ENCODE measurements at places on chromosomes 7 and 10. TPM values are rescaled to one million over a fixed set of nuclear protein-coding genes. Genes with fewer than 3 reads are reported as not detected.
A peak's percentile ranks its signal among the peaks of the same experiment; 100 is the strongest.

Gene MRM2
- total RNA-seq, result 21.0 TPM

Gene MNX1
- total RNA-seq, result 10.9 TPM

Gene PRR15
- 2.1 TPM for total RNA-seq

Gene XPNPEP1
- total RNA-seq, result 90.7 TPM

Gene UPK3B
- total RNA-seq, result not detected

Gene PPP1R17
- total RNA-seq, result 8.5 TPM

Gene ASIC3
- 4.9 TPM for total RNA-seq

Gene NUTM2B
- 2.1 TPM for total RNA-seq

Gene LRGUK
- total RNA-seq, result 1.7 TPM

Gene LRIT1
- 0.18 TPM for total RNA-seq

Gene CPN1
- total RNA-seq, result not detected

DNA sequence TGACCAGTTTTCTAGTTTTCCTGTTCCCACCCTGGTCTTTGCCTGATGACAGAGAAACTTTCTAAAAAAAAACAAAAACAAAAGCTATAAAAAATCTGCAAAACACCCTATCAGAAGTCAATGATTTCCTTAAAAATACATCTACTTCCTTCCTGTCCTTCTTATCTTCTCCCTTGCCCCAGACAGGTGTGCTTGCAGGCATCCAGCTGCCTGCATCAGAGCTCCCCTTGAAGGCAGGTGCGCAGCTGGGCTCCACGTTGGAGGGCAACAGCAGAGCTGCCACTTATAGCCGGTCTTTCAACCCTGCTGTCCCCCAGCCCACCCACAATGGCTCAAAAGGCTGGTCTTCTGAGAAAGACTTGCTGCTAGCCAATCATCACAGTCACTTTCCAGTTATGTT, 29.8 kb downstream of the UBE2D4 start:
- ATAC-seq, result no peak

DNA sequence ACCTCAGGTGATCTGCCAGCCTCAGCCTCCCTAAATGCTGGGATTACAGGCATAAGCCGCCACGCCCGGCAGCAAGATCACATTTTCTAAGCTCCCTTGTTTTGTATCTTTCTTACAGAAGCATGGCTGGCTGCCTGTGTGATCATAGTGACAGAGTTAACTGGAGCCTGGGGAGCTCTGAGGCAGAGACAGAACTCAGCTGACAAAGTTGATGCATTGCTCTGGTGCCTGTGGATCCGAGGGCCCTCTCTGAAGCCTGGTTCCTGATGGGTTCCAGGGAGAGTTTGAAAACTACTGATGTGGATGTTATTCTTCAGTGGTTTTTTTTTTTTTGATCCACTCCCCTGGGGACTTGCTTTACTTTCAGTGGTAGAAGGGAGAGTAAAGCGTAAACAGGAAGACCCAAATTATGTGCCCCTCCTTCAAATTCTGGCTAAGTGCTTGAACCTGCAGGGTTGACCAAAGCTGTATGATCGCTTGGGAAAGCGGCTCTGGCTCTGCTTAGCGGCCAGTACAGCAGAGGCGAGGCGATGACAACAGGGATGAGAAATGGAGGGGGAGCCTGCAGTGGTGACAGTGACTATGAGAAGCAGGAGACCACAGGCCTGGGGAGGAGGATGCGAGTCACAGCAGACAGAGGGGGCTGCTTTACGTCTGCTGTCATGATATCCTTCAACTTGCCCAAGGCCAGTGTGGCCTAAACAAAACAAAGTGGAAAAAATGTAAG, 6.8 kb upstream of the EFCAB10 start:
- ATAC-seq, result peak; percentile 76

GRCh38 chr10:18306031-18306430, 165.8 kb downstream of the CACNB2 start:
- no peak for ATAC-seq

DNA sequence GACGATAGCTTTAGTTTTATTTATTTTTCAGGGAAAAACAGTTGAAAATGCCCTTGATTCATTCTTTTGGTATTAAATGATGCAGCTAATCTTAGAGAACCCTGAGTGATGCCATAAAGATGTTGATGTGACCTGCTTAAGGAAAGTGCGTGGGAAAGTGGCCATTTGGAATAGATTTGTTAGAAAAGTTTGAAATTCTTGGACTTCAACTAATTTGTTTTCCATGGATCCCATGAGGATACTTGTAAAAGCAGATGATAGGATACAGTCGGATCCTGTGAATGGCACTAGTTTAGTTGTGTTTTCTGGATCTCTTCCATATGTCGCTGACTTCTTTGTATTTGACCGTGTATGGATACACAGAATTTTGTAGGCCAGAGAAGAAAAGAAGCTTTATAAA, 69.0 kb downstream of the SEPTIN7 start:
- no peak for ATAC-seq

DNA sequence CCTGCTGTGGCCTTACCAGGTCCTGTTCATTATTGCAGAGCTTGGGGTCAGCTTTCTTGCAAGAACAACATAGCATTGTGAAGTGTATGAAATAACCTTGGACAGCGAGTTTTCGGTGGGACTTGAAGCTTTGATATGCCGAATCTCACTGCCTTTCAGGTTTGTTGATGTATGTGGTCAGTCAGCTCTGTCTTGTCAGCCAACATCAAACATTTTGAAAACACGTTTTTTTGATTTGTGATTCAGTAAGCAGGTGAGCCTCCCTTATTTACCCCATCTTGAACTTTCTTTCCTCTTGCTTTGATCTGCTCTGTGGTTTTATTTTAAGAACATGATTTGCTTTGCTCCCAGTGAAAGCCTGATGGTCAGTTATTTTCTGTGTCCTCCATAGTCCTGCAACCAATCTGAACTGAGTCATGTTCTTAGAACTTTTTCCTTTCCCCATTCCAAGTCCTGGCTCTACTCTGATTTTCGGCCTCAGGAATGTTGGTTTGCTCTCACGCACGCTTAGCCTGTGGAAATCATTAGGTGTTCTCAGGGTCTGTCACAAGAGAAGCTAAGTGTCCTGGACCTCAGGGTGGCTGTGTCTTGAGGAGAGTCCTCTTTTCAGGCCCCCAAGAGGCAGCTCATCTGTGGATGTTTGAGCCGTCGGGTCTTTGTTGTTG, 8.7 kb downstream of the WBP1L start:
- ATAC-seq, result no peak

DNA sequence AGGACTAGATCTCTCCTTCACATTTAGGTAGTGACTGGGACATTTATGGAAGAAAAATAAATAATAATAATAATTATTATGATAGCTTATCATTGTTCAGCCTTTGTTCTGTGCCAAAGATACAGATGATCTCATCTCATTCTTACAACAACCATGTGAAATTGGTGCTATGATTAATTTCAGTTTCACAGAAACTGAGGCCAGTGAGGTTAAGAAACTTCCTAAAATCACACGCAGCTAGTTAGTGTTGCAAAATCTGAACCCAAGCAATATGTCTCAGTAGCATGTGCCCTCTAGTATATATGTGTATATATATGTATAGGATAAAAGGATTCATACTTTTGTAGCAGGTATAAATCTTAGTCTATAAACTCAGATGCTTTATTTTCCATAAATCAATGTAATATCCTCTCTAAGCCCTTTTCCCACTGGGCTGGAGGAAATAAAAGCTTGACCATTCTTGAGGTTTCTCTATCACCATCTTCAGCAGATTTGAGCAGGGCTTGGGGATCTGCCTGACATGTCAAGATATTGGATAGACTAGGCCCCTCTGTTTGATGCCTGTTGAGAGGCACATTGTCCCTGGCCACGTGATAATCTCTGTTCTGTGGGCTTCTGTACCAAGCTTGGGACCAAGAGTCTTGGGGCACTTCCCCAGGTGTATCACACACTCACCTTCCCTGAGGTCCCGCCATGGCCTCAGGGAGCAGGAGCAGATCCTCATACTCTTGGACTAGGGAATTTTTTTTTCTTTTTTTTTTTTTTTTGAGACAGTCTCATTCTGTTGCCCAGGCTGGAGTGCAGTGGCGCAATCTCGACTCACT, 172.6 kb upstream of the NRP1 start:
- ATAC-seq, result no peak

DNA sequence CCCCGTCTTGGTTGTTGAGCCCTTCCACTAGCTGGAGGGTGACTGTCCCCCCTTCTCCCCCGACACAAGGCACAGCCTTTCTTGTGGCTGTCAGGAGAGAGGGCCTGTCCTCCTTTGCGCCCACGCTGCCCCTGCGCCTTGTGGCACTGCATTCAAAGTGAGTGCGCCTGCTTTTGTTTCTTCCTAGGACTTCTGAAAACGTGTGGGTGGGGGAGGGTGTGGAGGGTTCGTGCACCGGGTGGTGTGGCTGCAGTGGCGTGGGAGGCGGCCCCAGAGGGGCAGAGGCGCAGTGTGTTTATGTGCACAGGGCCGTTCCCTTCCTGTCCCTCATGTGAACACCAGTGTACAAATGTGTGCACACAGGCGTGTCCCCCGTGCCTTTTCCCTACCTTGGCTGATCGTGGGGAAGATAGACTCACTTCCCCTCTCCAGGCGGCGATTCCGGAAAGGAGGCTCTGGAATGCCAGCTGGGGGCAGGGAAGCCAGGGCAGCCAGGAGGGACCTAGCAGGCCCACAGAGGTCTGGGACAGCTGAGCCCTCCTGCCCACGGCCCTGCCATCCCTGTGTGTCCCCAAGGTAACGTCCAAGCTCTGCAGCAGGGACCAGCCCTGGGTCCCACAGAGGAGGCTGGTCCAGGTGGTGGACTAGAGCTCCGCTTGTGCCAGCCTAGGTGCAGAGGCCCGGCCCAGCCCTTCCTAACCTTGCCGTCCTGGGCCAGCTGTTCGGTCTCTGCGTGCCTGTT, 88.8 kb downstream of the LHPP start:
- no peak for ATAC-seq

- ATAC-seq, result no peak
Measured at GRCh38 chr7:158631574-158632195, 44.1 kb upstream of the PTPRN2 start.

GRCh38 chr10:99394256-99394655, 36.2 kb downstream of the GOT1 start:
- ATAC-seq, result no peak

DNA sequence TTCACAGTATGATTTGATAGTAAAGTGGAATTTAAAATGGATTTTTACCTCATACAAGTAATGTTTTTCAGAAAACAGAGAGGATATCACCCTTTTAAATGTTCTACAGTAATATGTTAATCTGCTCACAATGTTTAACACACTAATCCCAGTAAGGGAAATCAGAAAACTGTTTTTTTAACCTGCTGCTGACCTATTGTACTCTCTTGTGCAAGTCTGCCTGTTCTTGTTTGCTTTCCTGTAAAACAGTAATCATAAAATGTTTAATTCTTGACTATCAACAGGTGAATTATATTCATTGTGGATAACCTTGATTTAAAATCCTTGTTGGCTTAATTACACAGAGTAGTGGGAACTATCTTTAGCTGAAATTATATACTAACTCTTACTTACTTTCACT, 126.4 kb downstream of the GNAT3 start:
- no peak for ATAC-seq

- no peak for ATAC-seq
Measured at GRCh38 chr7:107315716-107316220, 147.0 kb downstream of the HBP1 start.

- ATAC-seq, result no peak
Measured at GRCh38 chr10:12712293-12712983, 289.1 kb downstream of the CCDC3 start.

- peak; percentile 81 for ATAC-seq
Measured at GRCh38 chr10:77877441-77878344, 48.9 kb downstream of the DLG5 start.

GRCh38 chr7:47383696-47384445, 198.0 kb downstream of the TNS3 start:
- no peak for ATAC-seq

GRCh38 chr10:5511231-5511884, 12.0 kb upstream of the CALML5 start:
- no peak for ATAC-seq

- no peak for ATAC-seq
Measured at GRCh38 chr7:13682626-13683025, 306.8 kb downstream of the ETV1 start.

- no peak for ATAC-seq
Measured at GRCh38 chr7:84801396-84801795, 385.5 kb downstream of the SEMA3D start.

- ATAC-seq, result no peak
Measured at GRCh38 chr10:122316224-122316884, 45.3 kb downstream of the BTBD16 start.

DNA sequence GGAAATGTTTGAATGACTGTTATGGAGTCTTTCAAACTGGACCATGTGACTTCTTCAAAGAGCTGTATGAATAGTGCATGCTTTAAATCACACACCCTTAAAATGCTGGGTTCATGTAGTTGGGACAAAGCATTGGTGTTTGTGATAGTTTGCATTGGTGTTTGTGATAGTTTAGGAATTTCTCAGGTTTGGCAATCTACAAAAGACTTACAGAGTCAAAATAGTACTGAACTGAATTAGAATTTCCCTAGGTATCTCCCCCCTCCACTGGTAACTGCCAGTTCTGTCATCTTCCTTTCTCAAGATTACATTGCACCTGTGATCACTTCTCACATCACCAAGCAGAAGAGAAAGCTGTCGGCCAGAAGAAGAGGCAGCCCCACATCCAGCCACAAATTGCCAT, 261.1 kb downstream of the GATA3 start:
- ATAC-seq, result no peak

DNA sequence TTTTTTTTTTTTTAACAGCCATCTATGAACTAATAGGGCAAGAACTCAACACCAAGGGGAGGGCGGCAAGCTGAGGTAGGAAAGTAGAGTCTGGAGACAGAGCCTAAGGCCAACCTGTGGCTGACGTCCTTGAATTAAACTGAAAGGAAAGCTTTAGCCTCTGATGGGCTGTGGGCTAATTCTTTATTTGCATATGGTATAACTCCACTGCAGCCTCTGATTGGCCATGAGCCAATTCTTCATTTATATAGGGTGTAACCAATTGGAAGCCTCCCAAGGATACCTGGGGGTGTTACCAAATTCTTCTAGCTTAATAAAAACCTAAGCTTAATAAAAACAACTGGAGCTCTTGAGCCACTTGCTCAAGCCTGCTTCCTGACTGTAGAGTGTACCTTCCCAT, 10.3 kb downstream of the TYW1 start:
- peak; percentile 93 for ATAC-seq

DNA sequence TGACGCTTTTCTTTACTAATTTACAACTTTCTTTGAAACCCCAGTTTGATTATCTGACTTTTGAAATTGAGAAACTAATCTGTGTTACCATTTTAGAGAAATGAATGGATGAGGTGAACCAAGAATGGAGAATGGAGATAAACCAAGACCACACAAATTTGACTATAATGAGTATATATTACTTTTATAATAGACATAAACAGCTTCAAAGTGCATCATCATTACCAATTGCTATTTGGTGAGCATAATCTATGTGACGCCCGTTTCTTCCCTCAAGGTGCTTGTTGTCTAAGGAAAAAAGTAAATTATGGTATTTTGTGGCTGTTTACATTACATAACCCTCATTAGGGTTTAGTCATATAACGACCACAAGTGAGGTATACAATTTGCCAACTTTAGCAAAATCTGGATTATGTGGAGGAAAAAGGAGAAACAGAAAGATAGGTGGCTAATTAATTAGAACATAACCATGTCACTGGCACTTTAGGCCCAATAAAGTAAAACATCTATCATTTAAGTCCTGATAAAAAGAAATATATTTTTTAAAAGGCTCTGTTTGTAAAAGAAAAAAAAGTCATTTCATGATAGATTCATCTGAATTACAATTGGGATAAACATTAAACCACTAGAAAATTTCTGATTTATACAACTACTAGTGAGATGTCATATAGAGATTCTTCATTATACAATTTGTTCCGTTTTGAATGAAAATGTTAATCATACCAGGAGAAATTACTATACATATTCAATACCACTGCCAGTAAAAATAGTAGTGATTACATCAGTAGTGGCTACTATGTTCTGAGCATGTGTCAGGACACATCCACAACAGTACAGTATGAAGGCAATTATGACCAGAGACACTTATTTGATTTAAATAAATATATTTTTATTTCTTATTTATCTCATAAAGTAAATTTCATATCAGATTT, 118.2 kb upstream of the FAM133B start:
- no peak for ATAC-seq
